ENCODE measurements at places on chromosomes 11 and 22. TPM values are rescaled to one million over a fixed set of nuclear protein-coding genes. Genes with fewer than 3 reads are reported as not detected.

NPAS4 gene
- total RNA-seq = 1.4 TPM

RBM14 gene
- 31.6 TPM for total RNA-seq

SHISA8 gene
- not detected for total RNA-seq

PLAAT2 gene
- total RNA-seq = 3.7 TPM

OR2D2 gene
- total RNA-seq = not detected

VPREB1 gene
- total RNA-seq = not detected

TMA7B gene
- not detected for total RNA-seq

MRGPRX3 gene
- total RNA-seq = 0.51 TPM

TMEM45B gene
- 1.5 TPM for total RNA-seq

ESAM gene
- 24.0 TPM for total RNA-seq

LPXN gene
- total RNA-seq = 3.9 TPM

MTNR1B gene
- total RNA-seq = not detected

CARD18 gene
- total RNA-seq = not detected

FIBIN gene
- total RNA-seq = 99.0 TPM

ARHGEF12 gene
- total RNA-seq = 134 TPM

GLYATL2 gene
- 1.2 TPM for total RNA-seq

Measured in tongue (tissue), 3 donors.